ENCODE measurements at places on chromosomes 5 and 9.

DNA sequence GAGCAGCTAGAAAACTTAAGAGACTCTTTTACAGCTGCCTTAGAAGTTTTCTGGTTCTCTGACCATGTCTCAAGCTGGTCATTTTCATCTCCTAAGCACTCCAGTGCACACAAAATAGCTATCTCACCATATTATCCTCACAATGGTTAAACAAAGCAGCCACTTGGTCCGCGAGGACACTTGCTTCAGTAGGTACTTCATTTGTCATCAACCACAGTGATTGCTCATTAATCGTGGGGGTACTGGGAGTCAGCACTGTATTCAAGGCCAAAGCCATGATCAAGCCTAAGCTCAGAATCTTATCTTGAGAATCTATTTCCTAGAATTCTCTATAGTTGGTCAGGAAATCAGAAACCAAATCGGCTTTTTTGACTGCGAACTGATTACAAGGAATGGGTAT, 2.9 kb downstream of the ARL14EPL start:
- DNase-seq, result no peak

DNA sequence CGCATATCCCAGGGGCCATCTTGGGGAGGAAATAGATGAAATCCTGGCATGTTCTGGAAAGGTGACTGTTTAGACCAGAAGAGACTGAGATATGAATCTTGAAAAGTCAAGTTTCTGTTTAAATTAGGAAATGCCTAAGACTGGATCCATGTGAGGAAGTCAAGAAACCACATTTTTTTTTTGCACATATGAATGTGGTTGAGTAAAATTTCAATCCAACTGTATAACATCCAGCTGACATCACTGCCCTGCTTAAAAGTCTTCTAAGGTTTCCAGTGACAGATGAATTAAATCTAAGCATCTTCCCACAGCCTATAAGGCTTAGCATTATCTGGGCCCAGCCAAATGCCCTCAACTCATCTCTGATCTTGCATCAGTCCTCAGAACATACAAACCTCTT, 47.7 kb upstream of the TCERG1 start:
- no peak for DNase-seq

DNA sequence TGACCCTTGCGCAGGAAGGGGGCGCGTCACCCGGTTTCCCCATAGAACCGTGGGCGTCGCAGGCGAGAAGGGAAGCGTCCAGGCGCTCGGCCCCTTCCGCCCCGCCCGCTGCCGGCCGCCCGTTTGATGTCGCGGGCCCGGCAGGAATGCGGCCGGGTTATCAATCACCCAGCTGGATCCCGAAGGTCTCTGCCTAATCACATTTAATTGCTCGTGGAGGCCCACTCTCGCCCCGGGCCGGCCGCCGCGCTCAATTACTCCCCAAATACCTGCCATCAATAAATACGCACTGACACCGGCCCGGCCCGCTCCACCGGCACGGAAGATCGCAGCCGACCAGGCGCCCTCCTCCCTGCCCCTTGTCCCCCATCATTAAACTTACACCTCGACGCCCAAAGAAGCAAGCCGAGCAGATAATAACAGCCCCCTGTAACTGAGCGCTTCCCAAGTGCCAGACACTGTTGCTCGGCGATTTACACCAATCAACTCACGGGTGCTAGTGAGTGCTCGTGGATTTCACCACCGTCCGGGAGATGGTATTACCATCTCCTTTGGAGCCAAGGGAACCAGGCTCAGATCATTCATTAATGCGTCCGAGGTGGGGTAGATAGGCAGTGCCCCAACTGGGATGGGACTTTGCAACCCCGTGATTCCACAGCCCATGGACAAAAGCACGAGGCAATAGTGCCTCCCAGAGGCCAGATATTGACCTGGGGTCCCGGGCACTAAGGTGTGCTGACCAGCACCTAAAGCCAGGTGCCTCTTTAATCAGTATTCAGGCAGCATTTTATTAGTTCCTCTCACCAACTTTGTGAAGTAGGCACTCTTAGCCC, 11.3 kb downstream of the MSX2 start:
- no peak for DNase-seq

DNA sequence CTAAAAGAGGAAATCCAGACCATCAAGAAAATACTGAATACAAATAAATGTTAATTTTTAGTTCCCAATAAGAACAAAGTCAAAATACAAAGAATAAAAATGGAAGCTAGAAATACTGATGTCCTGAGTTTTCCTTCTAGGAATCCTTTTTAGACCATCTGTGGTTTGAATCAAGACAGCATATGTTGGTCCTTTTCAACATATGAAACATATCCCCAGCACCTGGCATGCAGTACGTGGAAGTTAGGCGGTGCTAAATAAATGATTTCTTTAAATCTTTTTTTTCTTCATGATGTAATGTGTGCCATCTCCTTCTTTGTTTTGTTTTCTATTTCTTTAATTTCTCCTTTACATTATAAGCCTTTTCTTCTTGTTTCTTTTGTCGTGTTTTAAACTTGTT, 34.0 kb downstream of the KIAA1958 start:
- DNase-seq, result no peak

GRCh38 chr5:147821766-147822165, 9.7 kb downstream of the SPINK1 start:
- DNase-seq, result no peak

GRCh38 chr9:129267141-129267540, 89.1 kb upstream of the IER5L start:
- DNase-seq, result no peak

GRCh38 chr5:128169401-128170017, 85.9 kb downstream of the SLC12A2 start:
- DNase-seq, result no peak

- DNase-seq, result no peak
These were observed 24.7 kb upstream of the TMEM171 start for GRCh38 chr5:73095564-73096238.

- DNase-seq, result no peak
These were observed 87.5 kb upstream of the PRRC1 start for GRCh38 chr5:127429928-127430327.

Measured in NCI-H2029 (cell line).